ENCODE measurements at places on chromosomes 2 and 18. TPM values are rescaled to one million over a fixed set of nuclear protein-coding genes. Genes with fewer than 3 reads are reported as not detected.

The CDC42EP3 gene
- polyA plus RNA-seq: 32.5 TPM

The NCKAP5 gene
- polyA plus RNA-seq: 0.03 TPM

The FEV gene
- not detected for polyA plus RNA-seq

DNA sequence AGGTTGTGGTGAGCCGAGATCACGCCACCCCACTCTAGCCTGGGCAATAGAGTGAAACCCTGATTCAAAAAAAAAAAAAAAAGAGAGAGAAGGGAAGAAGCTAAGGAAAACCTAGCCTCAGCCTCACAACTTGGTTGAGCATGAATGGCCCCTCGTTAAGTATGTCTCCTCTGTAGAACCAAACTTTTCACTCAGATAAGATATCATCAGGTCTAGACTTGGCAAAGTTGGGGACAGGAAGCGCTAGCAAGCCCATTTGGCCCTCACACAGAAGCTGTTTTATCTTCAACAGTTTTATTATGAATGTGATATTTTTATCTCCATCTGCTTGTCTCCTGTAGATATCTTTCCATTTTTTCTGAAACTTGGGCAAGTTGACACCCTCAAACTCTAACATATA, 3.5 kb upstream of the ASXL2 start:
- peaks cover 9% of the 10 kb centered on the region for H3K4me1 ChIP-seq
- H3K36me3 ChIP-seq: no peaks in the 10 kb centered on the region
- no peak overlapping the region for H3K27ac ChIP-seq
- H3K27me3 ChIP-seq: no peaks in the 10 kb centered on the region
